DND-41 (cell line): ENCODE measurements at places on chromosomes 13 and 19.
A peak's percentile ranks its signal among the peaks of the same experiment; 100 is the strongest.

DNA sequence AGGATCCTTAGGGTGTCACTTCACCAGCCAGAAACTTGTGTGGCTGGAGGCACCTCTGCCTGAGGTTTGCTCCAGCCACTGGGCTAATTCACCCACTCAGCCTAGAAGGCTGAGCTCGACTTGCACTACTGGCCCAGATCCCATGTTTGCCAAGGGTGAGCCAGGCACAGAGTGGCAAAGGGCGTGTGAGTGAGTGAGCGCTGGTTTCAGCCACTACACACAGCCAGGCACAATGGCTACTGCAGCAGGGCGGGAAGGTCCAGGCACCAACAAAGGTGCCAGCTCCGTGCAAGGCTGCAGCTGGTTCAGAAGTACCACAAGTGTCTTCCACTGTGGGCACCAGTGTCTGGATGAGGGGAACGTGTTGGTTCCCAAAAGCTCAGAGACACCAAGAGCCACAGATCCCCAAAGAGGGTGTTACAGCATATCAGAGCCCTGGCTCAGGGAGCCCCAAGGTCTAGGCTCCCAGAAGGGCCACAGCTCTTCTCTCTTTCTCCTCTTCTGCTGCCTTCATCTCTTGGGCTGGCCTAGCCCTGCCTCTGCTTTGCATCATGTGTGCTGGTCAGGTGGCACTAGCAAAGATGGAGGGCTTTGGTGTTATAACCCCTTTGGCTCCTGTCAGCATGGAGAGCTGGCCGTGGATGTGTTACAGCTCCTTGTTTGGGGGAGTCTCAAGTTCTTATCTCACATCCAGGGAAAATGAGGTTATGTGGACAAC lies 736.3 kb upstream of the KLHL1 start:
- no peak for DNase-seq

- DNase-seq = no peak
These were observed 348.1 kb downstream of the FOXO1 start for GRCh38 chr13:40318366-40318765.

GRCh38 chr13:75771818-75772217 lies 135.7 kb downstream of the LMO7 start:
- DNase-seq = no peak

DNA sequence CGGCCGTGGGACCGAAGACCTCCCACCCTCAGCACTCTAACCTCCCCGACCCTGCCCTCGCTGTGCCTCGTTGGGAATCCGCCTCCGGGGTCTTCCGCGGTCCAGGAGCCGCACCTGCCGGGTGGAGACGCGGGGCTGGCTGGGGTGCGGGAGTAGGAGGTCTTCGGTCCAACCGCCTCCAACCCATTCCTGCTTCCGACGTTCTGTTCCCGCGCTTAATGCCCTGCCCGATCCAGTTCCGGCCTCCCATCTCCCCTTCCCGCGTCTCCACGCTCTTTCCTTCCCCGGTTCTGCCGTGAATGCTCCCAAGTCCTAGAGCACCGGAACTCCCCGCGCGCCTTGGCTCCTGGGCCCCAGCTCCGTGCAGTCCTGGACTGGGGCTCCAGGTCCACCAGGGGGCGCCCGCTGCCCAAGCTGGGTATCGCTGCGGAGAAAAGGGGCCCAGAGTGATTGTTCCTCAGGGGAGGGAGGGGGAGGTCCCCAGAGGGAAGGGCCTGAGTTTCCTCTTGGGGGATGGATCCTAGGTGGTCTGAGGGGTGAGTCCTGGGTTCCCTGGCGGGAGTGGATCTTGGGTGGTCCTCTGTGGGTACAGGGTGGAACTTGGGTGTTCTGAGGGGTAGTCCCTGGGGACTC lies 14.1 kb upstream of the TNFSF9 start:
- DNase-seq = peak; percentile 92

GRCh38 chr19:3370214-3370720 lies 3.9 kb downstream of the NFIC start:
- DNase-seq = no peak

- no peak for DNase-seq
These were observed 460.0 kb downstream of the COG6 start for GRCh38 chr13:40115426-40115825.

DNA sequence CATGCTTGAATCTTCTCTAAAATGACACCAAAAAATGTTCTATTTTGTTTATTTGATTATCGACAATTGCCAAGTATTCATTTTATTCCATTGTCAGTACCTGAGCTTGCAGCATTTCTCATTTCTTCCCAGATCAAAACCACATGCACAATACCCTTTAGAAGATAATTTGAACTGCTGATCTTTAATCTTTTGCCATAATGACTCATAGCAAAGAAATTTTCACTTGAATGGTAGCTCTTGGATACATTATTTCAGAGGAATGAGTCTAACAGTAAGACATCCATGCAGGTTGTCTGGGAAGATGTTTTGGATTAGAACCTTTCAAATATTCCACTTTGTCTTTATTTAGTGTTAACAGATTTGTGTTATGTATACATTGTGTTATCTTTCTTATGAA lies 42.0 kb upstream of the RXFP2 start:
- no peak for DNase-seq

DNA sequence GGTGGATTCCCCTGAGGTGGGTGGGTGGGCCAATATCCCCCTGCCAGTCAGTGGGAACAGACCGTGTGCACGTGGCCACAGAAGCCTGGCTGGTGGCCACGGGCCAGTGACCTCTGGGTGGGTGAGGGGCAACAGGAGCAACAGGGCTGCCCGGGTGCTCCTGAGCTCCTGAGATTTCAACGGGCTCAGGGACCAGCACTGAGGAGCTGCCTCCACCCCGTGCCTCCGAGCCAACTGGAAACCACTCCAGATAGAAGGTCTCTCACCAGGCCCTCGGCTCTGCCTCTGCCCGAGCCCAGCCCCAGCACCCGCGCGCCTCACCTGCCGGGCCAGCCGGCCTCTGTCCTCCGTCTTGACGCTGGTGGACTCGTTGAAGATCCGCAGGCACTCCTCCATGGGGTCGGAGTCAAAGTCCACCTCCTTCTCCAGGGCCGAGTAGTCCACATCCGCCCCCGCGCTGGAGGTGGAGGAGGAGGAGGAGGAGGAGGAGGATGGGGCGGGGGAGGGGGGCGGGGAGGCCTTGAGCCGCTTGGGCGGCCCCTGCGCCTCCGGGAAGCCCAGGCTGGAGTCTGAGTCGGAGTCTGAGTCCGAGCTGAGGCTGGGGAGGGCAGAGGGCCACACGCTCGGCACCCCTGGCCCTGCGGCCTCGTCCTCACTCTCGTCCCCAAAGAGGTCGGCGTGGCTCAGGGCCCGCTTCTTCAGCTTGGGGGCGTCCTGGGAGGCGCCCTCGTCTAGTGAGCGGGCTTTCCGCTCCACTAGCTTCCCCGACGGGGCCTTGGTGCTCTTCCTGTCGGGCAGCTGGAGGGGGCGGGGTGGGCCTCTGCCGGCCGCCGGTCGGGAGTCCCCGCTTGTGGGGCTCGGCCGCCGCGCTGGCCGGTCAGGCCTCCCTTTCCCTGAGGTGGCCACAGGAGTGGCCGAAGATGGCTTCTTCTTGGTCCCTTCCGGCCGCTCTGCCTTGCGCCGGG lies 14.8 kb upstream of the ATP8B3 start:
- no peak for DNase-seq

DNA sequence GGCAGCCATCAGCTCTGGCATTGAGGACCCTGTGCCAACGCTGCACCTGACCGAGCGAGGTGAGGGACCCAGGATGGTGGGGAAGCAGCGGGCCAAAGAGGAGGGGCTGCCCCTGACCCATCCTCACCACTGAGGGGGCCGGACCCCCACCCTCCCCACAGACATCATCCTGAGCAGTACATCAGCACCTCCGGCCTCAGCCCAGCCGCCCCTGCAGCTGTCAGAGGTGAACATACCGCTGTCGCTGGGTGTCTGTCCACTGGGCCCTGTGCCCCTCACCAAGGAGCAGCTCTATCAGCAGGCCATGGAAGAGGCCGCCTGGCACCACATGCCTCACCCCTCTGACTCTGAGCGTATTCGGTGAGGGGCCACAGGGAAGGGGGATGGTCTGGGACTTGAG lies 7.3 kb downstream of the LENG1 start:
- DNase-seq = no peak

- no peak for DNase-seq
These were observed 115.7 kb upstream of the TRPC4 start for GRCh38 chr13:37985281-37985680.

DNA sequence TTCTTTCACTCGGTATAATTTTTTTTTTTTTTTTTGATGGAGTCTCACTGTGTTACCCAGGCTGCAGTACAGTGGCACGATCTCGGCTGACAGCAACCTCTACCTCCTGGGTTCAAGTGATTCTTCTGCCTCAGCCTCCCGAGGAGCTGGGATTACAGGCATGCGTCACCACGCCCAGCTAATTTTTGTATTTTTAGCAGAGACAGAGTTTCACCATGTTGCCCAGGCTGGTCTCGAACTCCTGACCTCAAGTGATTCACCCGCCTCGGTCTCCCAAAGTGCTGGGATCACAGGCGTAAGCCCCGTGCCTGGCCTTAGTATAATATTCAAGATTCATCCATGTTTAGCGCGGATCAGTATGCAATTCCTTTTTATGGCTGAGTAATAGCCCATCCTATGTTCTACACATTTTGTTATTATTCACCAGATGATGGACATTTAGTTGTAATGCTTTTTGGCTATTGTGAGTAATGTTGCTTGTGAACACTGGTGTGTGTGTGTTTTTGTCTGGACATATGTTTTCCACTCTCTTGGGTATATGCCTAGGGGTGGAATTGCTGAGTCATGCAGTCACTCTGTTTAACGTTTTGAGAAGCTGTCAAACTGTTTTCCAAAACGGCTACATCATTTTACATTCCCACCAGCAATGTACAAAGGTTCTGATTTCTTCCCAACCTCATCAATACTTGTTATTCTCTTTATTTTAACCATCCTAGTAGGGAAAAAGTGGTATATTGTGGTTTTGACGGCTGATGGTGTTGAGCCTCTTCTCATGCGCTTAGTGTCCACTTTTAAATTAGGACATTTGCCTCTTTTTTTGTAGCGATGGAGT lies 22.9 kb downstream of the PLEKHF1 start:
- no peak for DNase-seq

- DNase-seq = no peak
These were observed 58.7 kb upstream of the KLF5 start for GRCh38 chr13:73000027-73000674.

- no peak for DNase-seq
These were observed 177.3 kb upstream of the KL start for GRCh38 chr13:32838945-32839344.

DNA sequence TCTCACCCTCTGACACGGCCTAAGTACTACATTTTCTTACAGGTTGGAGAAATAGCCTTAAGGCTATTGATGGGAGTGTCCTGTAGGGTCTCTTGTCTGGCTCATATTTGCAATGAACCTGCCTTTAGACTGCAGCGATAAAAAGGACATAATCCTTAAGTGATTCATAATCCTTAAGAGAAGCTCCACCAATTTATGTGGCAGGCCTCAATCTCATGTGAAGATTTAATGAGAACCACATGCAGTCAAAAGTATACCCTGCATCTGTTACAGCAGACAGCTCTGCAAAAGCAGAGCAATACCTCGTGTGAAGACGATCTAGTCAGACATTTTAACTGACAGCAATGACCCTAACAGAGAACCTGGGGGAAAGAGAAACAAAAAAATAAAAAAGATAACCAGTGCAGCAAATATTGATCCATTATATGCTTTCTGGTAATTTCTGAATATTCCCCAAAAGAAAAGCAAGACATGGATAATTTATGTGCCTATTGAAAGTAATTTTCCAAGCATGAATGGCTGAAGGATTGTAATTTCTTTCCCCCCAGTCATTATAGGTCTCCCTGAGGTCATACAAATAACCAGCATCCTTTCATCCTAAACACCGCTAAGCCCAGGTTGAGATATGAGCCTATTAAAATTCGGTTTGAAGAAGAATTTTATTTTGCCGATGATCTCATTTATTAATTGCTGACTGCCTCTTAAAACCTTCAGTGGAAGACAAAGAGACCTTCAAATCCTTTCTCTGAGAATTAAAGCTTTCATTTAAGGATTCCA lies 321.8 kb upstream of the NBEA start:
- no peak for DNase-seq

DNA sequence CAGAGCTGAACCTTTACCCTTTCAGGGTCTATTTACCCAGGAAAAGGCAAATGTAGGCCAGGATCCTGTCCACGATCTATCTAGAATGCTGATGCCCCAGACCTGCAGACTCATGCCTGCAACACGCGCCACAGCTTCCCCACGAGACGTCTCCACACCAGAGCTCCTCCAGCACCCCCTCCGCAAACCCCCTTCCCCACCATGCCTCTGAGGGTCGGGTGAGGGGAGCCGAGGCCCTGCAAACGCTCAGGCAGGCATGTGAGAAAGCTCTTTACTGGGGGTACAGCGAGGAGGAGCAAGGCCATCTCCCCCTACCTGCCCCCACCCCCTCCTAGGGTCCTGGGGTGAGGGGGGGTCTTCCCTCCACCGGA lies 8.9 kb downstream of the DYRK1B start:
- no peak for DNase-seq

- DNase-seq = peak; percentile 20
These were observed at the start of gene CD37 for GRCh38 chr19:49335071-49335783. Gene CD37, plus strand, starts transcription at chr19:49335406. Its CDS starts 135 bp downstream, at chr19:49335541.

DNA sequence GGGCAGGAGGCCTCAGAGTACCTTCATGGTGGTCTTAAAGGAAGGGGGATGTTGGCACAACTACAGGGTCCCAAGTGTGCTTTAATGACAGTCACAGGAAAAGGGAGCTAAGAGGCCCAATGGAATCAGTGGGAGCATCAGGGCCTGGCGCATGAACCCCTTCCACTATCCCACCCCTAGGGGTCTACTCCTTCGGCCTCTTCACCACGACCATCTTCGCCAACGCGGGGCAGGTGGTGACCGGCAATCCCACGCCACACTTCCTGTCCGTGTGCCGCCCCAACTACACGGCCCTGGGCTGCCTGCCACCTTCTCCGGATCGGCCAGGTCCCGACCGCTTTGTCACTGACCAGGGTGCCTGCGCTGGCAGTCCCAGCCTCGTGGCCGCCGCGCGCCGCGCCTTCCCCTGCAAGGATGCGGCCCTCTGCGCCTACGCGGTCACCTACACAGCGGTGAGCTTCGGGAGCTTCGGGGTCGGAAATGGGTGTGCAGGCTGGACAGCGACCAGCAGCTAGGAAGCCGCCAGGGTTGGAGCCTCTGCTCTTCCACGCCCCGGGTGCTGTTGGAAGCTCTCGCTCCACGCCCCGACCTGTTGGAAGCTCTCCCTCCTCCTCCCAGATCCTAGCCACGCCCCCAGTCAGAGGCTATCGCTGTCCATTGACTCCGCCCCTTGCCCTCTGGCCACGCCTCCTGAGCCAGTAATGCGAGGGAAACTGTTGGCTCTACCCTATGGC lies 6.0 kb downstream of the PLPPR2 start:
- DNase-seq = no peak
